ENCODE measurements at places on chromosomes 13 and 19.

- DNase-seq, result no peak
Observed at GRCh38 chr13:53285896-53286430, 257.4 kb downstream of the OLFM4 start.

GRCh38 chr19:30916238-30916637, 433.0 kb downstream of the TSHZ3 start:
- DNase-seq, result no peak

DNA sequence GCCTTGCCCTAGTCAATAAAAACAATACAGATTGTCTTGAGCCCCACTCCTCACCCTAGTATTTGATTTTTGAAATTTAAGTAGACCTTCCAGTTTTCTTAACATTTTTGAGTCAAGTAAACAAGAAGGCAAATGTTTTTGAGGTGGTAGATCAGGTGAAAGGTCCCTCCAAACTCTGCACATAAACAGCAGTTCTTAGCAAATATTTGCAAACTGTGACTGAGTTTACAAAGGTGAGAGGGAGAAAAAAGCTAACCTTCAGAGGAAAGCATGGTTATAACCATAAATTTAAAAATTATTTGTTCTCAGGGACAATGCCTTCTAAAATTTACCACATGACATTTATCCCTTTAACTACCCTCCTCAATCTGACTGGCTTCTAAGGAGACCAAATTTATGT, 84.6 kb upstream of the PCDH17 start:
- no peak for DNase-seq

DNA sequence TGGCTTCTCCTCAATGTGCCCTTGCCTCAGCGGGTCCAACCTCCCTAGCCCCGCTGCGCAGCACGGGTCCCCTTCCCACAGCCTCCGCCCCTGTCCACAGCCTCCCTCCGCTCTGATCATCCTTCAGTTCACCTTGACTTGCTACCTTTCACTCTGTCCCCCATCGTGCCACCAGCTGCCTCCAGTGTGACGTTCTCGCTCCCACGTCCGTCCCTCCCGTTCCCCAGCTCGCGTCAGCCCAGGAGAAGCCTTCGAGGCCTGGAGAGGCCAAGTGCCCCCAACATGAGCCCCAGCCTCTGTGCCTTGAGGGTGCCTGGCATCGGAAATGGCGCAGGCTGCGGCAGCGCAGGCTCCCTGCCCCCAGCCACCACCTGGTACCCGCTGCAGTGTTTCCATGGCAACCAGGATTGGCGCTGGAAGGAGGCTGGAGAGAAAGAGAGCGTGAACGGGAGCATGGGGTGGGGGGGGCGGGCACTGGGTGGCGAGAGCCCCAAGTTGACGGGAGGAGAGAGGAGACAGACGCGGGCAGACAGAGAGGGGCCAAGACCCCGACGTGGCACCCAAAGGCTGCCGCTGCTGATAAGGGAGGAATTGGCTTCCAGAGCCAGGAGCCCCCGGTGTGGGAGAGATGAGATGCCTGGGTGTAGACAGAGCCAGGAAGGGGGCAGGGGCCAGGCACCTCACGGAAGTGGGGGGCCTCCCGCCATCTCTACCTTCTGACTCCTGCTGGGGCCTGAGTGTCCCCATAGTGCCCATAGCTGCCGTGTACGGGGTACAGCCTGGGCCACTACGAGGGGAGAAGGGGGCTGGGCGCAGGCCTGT, 844 bp upstream of the ASPDH start:
- DNase-seq, result peak; percentile 76

- no peak for DNase-seq
Observed at GRCh38 chr19:2503521-2504109, 27.7 kb downstream of the GADD45B start.

DNA sequence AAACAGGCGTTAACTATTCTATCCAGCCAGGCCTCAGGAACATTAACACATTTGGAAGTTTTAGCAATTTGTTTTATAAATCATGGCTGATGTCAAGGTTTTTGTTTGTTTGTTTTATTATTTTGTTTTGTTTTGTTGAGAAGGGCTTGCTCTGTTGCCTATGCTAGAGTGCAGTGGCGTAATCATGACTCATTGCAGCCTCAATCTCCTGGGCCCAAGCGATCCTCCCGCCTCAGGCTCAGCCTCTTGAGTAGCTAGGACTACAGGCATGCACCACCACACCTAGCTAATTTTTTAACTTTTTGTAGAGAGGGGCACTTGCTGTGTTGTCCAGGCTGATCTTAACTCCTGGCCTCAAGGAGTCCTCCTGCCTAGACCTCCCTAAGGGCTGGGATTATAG, 28.3 kb downstream of the NUP58 start:
- no peak for DNase-seq

GRCh38 chr19:49387936-49388372, at the start of gene KASH5:
Gene KASH5 (plus strand): TSS chr19:49388249. CDS start chr19:49390884, 2,635 bp downstream.
- DNase-seq, result no peak

DNA sequence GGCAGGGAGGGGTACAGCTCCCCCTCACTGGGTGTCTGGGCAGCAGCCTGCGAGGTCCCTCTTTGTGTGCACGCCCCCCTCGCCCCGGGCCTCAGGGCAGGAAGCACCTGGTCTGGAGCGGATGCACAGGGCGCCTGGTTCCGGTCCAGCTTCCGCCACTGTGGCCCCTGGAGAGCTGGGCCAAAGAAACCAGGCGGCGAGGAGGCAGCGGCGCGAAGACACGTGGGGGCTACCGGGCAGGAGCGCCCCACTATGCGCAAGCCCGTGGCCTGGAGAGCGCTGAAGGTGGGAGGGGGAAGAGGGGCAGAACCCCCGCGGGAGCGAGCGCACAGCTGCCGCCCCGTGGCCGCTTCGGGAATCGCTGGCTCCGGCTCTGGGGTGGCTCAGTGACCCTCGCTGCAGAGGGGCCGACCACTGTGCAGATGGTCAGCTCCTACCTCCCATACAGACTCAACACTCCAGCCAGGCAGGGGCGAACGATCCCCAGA, 1.7 kb upstream of the LYL1 start:
- no peak for DNase-seq
